ENCODE measurements at places on chromosomes 7 and 10.

DNA sequence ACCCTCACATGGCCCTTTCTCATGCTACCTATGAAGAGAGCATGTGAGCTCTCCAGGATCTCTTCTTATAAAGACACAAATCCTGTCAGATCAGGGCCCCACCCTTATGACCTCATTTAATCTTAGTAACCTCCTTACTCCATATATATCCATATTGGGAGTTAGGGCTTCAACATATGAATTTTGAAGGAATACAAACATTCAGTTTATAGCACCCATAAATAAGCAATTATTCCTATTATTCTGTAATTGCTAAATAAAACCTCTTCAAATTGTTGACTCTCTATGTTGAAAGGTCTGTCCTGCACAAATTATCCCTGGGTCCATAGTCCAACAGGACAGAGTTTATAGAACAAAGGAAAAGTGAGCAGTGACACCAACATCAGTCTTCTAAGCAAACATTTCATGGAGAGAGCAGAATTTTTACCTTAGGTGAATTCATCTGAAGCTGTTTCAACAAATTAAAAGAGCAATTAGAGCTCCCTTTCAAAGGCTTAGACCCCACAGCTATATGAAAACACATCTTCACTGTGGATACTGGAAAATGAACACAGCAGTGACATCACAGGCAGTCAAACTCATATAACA lies 12.2 kb downstream of the DOCK4 start:
- no peak for DNase-seq

DNA sequence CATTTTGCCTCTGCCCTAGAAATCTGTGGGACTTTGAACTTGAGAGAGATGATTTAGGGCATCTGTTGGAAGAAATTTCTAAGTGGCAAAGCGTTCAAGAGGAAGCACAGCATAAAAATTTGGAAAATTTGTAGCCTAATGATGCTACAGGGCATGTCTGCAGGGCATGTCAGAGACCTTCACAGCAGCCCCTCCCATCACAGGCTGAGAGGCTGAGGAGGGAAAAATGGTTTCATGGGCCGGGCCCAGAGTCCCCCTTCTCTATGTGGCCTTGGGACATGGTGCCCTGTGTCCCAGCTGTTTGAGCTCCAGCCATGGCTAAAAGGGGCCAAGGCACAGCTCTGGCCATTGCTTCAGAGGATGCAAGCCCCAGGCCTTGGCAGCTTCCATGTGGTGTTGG lies 203.0 kb downstream of the STK31 start:
- DNase-seq = no peak

- DNase-seq = no peak
Observed at GRCh38 chr10:4623757-4624420, 202.1 kb upstream of the AKR1E2 start.

GRCh38 chr10:78771260-78771659 lies 297.5 kb upstream of the ZMIZ1 start:
- no peak for DNase-seq

DNA sequence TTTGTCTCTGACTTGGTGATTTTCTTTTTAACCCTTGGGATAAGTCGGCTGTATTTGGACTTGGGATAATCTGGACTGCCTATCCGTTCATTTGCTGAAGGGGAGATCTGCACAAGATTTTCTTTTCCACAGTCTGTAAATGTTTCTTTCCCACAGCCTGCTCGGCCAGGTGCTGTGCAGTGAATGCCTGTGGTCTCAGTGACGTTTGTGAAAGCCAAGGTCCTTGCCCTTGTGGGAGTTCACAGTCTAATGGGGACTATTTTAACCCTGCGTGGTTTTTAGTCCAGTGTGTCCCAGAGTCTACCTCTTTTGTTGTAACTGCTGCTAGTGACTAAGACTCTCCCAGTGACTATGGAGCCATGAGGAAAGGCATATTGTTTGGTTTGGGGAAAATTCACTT lies 8.9 kb downstream of the PNLIP start:
- no peak for DNase-seq

- DNase-seq = no peak
Observed at GRCh38 chr7:55277916-55278315, 87.2 kb upstream of the LANCL2 start.

DNA sequence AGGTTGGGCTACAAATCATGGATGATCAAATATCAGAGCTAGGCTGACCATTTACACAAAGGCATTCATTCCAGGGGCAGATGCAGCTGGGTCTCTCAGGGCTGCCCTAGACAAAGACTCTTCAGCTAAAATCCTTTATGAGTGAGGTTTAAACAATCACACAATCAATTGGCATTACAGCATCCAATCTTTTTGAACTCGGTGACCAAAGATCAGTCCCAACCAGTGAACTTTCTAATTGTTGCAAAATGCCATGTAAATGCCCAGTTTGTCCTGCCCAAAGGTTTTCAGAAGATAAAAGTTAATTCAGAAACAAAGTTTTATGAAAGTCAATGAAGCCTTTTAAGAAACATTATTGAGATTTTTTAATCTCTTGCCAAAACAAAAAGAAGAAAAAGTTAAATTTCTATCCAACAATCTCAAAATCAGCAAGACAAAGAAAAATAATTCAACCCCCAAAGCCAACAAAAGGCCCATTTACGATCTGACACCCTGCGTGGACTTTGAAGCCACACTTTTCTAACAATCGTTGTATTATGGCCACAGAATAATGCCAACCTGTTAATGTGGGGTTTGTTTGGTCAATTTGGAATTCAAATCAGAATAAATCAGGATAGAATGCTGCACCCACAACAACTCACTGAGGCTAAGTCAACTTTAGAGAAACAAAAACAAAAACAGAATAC lies 40.9 kb downstream of the GPR37 start:
- DNase-seq = no peak

DNA sequence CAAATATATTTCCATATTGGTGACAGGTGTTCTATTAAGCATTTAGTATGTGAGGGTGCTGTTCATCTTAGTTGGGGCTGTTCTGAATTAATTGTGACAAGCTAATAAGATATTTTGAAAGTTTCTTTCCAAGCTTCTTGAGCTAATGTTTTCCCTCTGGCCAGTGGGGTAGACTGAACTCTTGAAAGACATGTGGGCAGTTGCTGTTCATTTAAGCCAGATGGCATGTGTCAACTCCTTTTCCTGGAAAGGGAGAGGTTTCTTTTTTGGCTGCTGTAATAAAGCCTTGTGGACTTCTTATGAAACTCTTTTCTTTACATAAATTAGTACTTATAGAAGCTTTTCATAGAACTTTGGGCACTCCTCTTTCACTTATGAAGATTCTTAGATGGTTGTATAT lies 21.7 kb downstream of the RAB18 start:
- DNase-seq = no peak

DNA sequence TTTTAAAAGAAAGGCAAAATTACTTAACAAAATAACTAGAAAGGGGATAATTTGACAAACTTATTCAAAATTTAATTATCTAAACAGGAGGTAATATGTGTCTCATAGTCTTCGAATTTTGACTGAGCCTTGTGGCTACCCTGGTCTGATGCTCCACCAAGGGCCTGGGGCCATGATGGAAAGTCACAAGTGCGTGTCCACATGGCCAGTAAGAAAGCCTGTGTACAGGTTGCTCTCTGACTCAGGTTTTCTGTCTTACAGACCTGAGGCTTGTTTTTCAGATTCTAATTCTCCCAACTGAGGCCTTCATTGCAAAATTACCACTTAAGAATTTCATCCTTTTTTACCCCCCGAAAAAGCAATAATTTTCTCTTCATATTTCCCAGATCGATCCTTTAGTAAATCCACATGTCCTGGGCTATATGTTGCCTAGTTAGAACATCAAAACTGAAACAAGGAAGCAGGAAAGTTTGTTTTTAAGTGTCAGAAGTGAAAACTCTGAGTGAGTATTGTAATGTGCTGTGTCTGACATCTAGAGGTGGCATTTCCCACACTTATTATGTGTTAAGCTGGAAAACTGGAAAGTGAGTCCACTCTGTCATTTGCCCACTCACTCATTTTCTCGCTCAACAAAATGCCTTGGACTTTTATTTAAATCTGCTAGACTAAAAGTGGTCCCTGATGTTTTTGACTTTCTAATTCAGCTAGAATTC lies 10.0 kb downstream of the CYP3A43 start:
- no peak for DNase-seq

GRCh38 chr7:121442845-121443244 lies 46.7 kb upstream of the FAM3C start:
- DNase-seq = no peak

GRCh38 chr7:85021101-85021704 lies 165.7 kb downstream of the SEMA3D start:
- DNase-seq = no peak

GRCh38 chr10:131685576-131685975 lies 215.2 kb upstream of the PPP2R2D start:
- DNase-seq = no peak

DNA sequence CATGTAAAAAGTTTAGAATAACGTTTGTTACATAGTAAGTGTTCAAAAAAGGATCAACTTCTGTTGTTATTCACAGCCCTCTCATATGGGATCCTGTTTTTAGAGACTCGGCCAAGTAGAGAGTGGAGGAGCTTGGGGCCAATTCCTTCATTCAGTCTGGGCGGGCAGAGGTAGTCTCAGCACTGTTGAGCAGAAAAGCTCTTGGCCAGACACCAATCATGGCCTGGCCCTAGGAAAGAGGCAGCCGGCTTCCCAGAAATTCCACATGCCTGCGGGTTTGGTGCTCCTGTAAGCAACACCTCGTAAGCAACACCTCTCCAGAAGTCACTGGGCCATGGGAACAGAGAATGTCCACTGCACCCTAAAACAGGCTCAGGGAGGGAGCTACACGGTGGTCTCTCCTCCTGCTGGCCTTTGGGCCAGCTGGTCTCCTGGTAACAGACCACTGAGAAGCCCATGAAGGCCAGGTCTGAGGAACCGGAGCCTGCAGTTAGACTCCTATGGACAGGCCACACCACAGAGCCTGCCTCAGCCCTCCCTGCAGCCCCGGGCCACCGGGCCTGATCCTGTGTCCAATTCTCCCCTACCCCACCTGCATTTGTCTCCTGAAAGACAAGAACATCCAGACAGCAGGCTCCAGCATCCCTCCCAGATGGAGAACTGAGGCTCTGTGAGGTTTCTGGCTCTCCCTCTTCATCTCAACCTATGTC lies 149.1 kb downstream of the GRID1 start:
- DNase-seq = no peak

DNA sequence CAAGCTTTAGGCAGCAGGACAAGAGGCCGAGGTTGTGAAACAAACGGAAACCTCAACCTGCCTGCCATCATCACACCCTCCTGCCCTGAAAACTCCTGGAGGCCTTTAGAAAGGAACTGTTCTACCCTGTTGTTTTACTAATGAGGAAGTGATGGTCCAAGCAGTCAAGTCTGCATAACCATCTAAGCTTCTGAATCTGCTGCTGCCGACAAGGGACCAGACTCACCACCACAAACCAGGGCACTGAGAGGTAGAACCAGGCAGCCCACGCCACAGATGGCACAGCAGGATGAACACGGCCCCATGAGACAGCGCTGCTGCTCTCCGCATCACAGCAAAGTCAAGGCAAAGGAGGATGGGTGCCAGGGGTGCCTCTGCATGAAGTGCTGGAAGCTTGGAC lies 209.4 kb downstream of the CELF2 start:
- no peak for DNase-seq

GRCh38 chr10:37639200-37639599 lies 218.2 kb downstream of the ZNF248 start:
- no peak for DNase-seq

DNA sequence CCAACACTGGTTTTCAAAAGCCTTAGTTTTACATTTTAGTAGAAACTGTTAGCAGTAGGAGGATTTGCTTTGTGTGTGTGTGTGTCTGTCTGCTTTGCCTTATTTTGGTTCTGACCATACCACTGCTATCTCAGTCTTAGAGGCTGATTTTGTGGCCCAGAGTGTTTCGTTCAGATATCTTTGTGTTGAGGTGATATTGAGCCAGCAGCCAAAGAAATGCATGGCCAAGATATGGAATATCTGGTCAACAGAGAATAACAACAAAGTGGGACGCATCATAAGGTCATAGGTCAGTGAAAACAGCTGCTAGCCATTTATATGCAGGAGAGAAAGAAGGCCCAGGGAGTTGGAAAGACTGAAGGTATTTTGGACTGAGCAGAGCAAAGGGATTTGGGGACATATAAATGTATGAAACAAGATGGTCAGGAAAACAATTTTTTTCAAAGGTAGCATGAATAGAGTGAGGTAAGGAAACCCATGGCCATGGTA lies 47.7 kb downstream of the KIAA1217 start:
- no peak for DNase-seq

- DNase-seq = no peak
Observed at GRCh38 chr10:70354556-70354955, 27.9 kb downstream of the LRRC20 start.

DNA sequence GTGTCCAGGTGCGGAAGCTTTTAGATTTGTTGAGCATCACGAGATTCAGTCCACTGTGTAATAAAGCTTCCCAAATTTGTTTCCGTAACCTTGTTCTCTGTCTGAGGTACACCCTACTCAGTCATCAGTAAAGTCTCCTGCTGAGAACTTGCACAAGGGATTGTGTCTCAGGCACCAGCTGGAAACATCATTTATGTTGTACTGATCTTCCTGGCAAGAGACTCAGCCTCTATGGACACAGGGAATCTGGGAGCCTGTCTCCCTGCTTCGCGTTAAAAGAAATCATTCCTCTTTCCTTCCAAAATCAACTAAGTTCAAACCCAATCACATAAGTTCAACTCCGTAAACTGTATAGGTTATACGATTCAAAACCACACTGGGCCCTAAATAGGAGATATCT lies 336.8 kb downstream of the GPR37 start:
- no peak for DNase-seq

- DNase-seq = no peak
Observed at GRCh38 chr7:157477550-157478212, 140.9 kb downstream of the DNAJB6 start.

- no peak for DNase-seq
Observed at GRCh38 chr10:96217711-96218110, 53.7 kb downstream of the BLNK start.

GRCh38 chr7:131321656-131322055 lies 6.0 kb upstream of the MKLN1 start:
- DNase-seq = no peak

GRCh38 chr7:157402911-157403534 lies 66.2 kb downstream of the DNAJB6 start:
- DNase-seq = no peak

DNA sequence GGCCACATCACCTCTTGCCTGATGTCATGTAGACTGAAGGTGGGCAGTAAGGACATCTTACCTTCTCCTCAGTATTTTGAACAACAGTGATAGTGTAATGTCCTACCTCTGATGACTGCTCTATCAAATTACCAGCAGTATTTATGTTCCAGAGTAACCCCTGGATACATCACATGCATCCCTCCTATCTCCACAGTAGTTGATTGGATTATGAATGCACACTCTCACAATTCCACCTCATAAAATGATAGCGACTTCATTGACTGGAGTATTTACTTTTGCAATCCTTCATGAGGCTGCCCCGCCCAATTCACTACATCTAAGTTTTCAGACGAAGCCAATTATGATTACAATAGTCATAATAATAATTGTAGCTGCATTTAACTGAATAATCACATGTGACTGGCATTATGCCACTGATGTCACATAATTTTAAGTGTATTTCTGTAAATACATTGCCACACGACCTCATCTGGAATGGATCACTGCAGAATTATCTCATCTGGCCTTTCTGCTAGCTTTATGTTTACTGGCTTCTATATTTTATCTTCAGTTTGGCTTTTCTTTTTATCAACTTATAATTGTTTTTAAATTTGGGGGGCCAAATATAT lies 268.9 kb downstream of the SLC25A13 start:
- no peak for DNase-seq

- DNase-seq = no peak
Observed at GRCh38 chr7:36015733-36016132, 137.3 kb upstream of the EEPD1 start.

Data from frontal cortex (tissue), 4 donors.